ENCODE measurements at places on chromosomes 7 and 10.

DNA sequence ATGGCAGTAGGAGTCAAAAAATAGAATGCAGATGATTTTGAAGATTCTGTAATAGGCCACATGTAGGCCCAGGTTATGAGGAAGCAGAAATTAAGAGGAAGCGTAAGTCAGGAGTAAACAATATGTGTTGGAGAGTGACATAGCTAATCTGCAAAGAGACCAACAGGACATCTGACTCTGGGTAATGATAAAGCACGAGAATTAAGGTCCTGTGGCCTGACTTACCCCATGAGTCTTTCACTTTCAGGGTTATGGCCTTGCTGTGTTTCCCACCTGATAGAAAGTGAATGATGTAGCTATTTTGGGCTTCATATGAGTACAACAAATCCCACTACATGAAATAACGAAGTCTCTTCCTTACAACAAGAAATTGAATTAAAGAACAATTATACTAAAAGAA, 393.0 kb downstream of the MAGI2 start:
- no peak for DNase-seq

DNA sequence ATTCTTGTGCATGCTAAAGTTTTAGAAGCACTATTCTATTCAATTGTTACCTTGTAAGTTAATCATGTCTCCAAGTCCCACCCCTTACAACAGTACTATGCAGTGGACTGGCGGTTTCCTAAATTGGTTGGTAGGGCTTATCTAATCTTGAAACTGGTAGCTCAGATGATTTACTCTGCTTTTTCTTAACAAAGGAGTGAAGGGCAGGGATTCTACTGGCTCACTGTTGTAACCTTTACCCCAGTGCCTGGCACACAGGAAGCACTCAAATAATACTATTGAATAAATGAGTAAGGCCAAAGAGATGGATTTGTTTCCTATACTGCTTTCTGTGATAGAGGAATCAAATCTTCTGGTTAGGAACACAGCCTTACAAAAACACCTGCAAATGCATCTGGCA, 46.0 kb upstream of the CYCS start:
- no peak for DNase-seq

- no peak for DNase-seq
These were observed at the start of gene PIK3CG for GRCh38 chr7:106865130-106866041. Gene PIK3CG, plus strand, starts transcription at chr7:106865282. Its CDS starts 2,280 bp downstream, at chr7:106867562.

- no peak for DNase-seq
These were observed 136.0 kb downstream of the RAPGEF5 start for GRCh38 chr7:22220941-22221340.

GRCh38 chr10:95906677-95907455, 909 bp upstream of the CC2D2B start:
- peak; percentile 17 for DNase-seq

- no peak for DNase-seq
These were observed 97.2 kb downstream of the DOCK4 start for GRCh38 chr7:112108981-112109380.

GRCh38 chr7:80412842-80413241, 99.0 kb downstream of the GNAT3 start:
- no peak for DNase-seq

GRCh38 chr10:65306201-65306600, 1619.6 kb upstream of the LRRTM3 start:
- no peak for DNase-seq
